Bronchial epithelial cell (primary cell): ENCODE measurements at places on chromosomes 12 and 14.

- DNase-seq: no peak
These were observed 124.0 kb upstream of the NCOR2 start for GRCh38 chr12:124691429-124691828.

- DNase-seq: peak; percentile 96
These were observed 43.1 kb downstream of the HMGA2 start for GRCh38 chr12:65867394-65867793.

- DNase-seq: no peak
These were observed 25.9 kb downstream of the PPP4R3A start for GRCh38 chr14:91484186-91484585.

DNA sequence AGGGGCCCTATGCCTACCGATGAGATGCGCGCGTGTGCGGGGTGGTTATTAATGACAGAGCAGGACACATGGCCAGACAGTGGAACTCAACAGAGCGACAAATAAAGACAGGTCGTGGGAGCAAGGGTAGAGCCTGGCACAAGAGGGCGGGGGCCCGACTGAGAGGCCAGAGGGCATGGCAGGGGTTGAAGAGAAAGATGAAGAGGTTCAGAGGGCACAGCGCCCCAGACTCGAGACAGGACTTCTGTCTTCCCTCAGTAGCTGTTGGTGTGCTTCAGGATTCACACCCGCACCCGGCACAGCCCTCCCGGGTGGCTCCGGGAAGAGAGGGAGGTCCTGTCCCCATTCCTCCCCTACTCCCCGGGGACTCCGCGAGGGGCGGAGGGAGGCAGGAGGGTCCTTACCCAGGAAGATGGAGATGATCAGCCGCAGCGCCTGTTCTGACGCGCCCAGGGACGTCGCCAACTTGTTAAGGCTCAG is 366 bp downstream of the LPCAT3 start:
- DNase-seq: no peak

DNA sequence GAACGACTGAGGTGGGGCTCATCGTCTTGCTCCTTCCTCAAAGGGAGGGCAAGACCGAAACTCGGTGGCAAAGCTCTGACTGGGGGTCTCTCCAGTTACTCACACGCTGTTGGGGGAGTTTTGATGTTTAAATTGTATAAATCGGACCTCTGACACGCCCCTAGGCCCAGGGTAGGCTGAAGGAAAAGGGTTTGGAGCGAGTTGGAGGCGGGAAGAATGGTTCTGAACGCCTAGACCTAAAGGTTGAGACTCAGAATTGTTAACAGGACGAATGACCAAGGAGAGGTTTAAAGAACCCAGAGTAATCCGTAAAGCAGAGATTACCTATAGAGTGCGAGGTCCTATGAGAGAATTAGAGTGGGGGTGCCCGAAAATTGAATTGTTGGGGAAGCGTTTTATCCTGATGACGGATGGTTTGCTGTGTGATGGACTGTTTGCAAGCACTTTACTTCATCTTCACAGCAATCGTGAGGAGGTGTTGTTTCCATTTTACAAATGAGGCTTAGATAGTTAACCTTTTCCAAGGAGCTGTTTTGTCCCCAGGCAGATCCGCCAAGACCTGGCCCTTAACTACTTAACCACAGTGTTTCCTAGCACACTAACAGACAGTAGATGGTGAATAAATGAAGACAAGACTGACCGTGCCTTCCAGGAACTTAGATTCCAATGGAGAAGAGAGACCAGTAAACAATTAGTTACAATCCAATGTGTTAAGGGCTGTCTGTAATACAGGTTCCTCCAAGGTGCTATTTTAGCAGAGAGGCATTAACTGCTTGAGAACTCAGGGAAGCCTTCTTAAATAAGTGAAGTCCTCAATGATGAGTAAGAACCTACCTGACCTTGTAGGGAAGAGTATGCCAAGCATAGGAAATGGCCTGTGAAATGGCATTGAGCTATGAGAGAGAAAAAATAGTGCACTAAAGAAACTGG is 929 bp upstream of the UBE2N start:
- peak; percentile 59 for DNase-seq

DNA sequence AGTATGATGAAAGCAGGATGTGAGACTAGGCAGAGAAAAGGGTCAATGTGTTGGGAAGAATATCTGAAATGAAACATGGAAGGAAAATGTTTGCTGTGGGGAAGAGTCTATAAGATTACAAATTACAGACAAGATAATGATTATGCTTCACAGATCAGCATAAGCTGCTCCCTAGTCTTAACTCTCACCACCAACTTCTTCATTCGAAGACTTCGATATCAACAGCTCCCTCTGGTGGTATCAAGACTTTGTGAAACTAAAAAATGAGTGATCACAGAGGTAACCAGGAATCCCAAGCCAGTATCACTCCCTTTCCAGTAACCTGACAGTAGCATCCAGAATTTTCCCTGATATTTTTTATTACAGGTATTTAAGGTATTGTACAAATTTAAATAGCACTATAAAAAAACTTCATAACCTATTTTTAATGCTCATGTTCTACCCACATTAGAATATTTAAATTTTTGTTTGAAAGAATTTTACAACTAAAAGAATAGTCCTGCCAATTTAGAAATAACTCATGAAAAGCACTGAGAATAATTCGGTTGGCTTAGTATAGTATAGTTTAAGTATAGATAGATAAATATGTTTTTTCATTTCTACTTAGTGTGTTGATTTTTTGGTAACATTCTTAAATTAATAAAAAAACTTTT is 84.4 kb downstream of the C2CD5 start:
- peak; percentile 59 for DNase-seq

GRCh38 chr14:97329701-97330100 is 532.5 kb downstream of the VRK1 start:
- DNase-seq: no peak

GRCh38 chr12:57309420-57309819 is 58.4 kb upstream of the STAC3 start:
- peak; percentile 58 for DNase-seq

GRCh38 chr12:128807161-128807724 is 16.5 kb downstream of the SLC15A4 start:
- no peak for DNase-seq

- DNase-seq: peak; percentile 31
These were observed 53.7 kb upstream of the DYRK2 start for GRCh38 chr12:67594888-67595287.

- DNase-seq: no peak
These were observed 44.1 kb upstream of the EML1 start for GRCh38 chr14:99749142-99749541.

DNA sequence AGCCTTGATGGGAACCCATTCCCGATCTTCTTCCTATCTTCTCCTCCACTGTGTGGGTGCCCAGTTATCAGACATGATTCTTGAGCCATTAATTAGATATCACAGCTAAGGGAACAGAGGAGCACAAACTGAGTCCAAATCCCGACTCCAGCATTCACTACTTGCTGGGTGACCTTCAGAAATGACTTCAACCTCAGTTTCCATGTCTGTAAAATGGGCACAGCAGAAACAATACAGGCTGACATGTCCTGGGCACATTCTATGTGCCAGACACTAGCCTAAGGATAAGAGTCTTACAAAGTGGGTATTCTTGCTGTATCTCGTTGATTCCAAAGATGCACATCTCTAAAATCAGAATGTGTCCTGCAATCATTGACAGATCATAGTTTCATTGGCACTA is 128.7 kb upstream of the NOS1 start:
- DNase-seq: no peak

DNA sequence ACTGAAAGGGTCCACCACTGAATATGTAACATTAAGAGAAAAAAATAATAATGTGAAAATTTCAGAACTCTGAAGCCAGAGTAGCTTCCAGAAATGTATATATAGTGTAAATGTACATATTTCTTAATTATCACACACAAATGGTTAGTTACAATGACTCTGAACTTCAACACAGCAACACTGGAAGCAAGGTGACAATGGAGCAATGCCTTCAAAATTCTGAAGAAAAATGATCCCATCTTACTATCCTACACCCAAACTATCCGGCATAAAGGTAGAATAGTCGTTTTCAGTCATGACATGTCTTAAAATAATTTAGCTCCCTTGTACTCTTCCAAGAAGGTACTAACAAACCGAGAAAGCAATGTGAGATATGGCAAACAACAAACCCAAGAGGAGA is 11.9 kb downstream of the NAP1L1 start:
- DNase-seq: no peak

DNA sequence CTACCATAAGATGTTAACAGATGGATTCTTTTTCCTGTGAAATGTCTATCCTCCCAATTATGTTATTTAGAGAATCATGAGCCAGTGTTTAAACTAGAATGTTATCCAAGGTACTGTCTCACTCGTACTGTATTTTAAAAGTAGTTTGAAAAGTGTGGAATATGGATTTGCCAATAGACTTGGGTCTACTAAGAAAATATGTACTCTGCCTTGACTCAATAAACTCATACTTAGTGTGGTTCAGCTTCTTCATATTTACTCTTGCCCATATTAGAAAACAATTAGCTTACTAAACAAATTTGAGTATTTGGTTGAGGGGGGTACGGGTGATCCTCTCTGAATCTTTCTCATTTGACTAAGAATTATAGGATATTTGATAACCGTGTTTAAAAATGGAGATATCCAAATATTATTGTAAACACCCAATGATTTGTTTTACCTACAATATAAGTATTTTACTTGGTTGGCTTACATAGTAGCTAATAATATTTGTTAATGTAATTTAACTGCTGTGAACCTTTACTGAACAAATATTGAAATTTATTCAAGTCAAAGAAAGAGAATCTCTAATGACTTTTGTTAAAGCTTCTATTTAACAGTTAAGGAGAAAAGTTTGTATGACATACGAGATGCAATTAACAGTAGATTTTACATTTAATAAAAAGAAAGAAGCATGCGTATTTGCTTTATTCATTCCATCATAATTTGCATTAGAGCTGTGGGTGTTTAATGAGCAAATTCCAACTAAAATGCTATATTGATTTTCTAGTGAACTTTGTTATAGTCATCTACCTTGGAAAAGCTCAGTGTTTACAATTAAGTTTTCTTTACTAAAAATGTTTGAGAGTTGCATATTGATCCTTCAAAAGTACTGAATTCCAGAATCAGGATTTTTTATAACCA is 81.2 kb downstream of the MIPOL1 start:
- no peak for DNase-seq

DNA sequence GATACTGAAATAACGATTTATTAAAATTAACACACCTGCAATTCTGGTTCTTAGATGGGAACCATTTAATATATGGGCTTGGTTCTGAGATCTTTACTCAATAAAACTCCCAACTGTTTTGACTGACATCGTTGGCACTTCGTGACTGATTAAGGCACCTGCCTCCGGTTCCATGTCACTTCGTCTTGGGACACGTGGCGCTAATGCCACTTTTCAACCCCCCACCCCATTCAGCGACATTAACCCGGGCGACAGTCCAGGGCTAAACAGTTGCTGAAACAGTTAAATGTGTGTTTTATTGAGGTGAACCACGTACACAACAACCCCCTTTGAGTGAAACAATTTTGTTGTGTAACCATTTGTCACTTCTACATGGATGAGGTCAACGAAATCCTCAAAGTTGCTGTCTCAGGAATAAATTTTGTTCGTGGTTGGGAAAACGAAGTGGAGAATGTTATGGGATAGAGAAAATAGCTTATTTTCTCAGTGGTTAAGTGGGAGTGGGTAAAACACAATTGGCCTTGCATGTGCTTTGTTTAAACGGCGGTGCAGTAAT is 9.9 kb upstream of the SLC38A2 start:
- DNase-seq: no peak

DNA sequence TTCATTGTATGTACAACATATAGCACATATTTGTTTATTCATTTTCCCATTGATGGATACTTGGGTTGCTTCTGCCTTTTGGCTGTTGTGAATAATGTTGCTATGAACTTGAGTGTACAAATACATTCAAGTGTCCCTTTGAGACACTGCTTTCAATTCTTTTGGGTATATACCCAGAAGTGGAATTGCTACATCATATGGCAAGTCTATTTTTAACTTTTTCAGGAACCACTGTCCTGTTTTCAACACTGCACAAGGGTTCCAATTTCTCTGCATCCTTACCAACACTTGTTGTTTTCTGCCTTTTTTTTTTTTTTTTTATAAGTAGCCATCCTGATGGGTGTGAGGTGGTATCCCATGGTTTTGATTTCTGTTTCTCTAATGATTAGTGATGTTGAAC is 15.9 kb downstream of the RBMS2 start:
- no peak for DNase-seq

DNA sequence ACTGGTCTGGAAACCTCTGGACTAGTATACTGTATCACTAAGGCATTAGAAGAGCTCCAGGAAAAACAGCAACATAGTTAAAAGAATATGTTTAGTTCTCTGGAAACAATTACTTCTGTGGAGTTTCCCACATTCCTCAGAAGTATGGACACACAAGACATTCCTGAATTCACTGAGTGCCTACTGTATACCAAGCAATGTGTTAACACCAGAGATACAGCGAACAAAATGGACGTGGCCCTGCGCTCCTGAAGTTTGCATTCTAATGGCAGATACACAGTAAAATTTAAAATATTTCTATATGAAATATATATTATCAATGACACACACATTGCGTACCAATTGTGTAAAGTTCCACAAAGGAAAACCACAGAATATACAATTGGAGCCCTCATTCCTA is 1.1 kb downstream of the ANGEL1 start:
- DNase-seq: peak; percentile 19

GRCh38 chr12:8913702-8914032 is 642 bp upstream of the PHC1 start:
- DNase-seq: no peak

GRCh38 chr12:53193985-53194716 is 12.9 kb downstream of the ITGB7 start:
- no peak for DNase-seq

GRCh38 chr12:30546121-30546520 is 149.5 kb downstream of the IPO8 start:
- peak; percentile 87 for DNase-seq

GRCh38 chr12:111268738-111269572 is 99.9 kb downstream of the PHETA1 start:
- no peak for DNase-seq

- DNase-seq: no peak
These were observed 32.1 kb downstream of the PPFIBP1 start for GRCh38 chr12:27555925-27556778.

- DNase-seq: peak; percentile 83
These were observed 16.5 kb upstream of the IFT81 start for GRCh38 chr12:110107369-110108281.

- no peak for DNase-seq
These were observed 245.9 kb downstream of the EMP1 start for GRCh38 chr12:13442457-13442856.

GRCh38 chr14:51002406-51002999 is 58.2 kb upstream of the PYGL start:
- DNase-seq: no peak

- DNase-seq: no peak
These were observed 12.5 kb upstream of the SRSF5 start for GRCh38 chr14:69754487-69754886.
